ENCODE measurements at places on chromosomes 4 and X. TPM values are rescaled to one million over a fixed set of nuclear protein-coding genes. Genes with fewer than 3 reads are reported as not detected.

CSN1S1 gene
- not detected for total RNA-seq

CCNA2 gene
- total RNA-seq: 49.1 TPM

CC2D2A gene
- 11.8 TPM for total RNA-seq

PABPC4L gene
- total RNA-seq: 0.07 TPM

CXCL11 gene
- total RNA-seq: 0.23 TPM

CFAP47 gene
- total RNA-seq: not detected

CENPC gene
- total RNA-seq: 4.1 TPM

NOP14 gene
- total RNA-seq: 32.0 TPM

SERTM2 gene
- not detected for total RNA-seq

GABRQ gene
- total RNA-seq: 0.24 TPM

PLAC8 gene
- 1.3 TPM for total RNA-seq

ZNF185 gene
- 6.5 TPM for total RNA-seq

GAGE2A gene
- total RNA-seq: not detected

GASK1B gene
- total RNA-seq: 0.47 TPM

FAM9B gene
- total RNA-seq: not detected

MAOB gene
- total RNA-seq: 0.27 TPM

ART3 gene
- not detected for total RNA-seq

ADAMTS3 gene
- not detected for total RNA-seq

CXCL6 gene
- not detected for total RNA-seq

SERPINA7 gene
- not detected for total RNA-seq

MAGEC3 gene
- total RNA-seq: not detected

ARMCX1 gene
- 0.31 TPM for total RNA-seq

FAM241A gene
- total RNA-seq: 0.95 TPM

CDKL2 gene
- total RNA-seq: 0.99 TPM

AIFM1 gene
- 76.6 TPM for total RNA-seq

ARR3 gene
- total RNA-seq: not detected

HPSE gene
- total RNA-seq: 1.6 TPM

All from A549 treated with CpdA at 1 μM for 4 hours (cell line).